HFFc6 (cell line): ENCODE measurements at places on chromosomes 16 and 17. TPM values are rescaled to one million over a fixed set of nuclear protein-coding genes. Genes with fewer than 3 reads are reported as not detected.

DNA sequence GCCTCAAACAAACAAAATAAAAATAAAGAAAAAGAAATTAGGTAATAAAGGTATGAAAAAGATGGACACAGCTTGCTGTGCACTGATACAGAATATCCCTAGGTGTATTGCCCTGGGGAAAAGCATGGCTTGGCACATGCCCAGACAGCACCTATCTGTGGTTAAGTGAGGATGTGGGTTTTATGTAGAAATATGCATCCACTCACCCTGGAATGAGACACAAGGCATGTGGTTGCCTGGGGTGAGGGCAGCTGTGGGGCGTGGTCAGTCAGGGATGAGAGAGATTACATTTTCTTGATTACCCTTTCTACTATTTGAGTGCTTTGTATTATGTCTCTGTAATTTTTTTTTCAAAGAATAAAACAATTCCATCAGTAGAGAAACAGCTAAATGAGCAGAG lies 6.9 kb downstream of the PLLP start:
- peak; percentile 73 for DNase-seq
- peak overlapping the region; percentile 81 for H3K27ac ChIP-seq
- peak overlapping the region; percentile 73 for H3K4me3 ChIP-seq
- no peaks in the 10 kb centered on the region for H3K36me3 ChIP-seq

DNA sequence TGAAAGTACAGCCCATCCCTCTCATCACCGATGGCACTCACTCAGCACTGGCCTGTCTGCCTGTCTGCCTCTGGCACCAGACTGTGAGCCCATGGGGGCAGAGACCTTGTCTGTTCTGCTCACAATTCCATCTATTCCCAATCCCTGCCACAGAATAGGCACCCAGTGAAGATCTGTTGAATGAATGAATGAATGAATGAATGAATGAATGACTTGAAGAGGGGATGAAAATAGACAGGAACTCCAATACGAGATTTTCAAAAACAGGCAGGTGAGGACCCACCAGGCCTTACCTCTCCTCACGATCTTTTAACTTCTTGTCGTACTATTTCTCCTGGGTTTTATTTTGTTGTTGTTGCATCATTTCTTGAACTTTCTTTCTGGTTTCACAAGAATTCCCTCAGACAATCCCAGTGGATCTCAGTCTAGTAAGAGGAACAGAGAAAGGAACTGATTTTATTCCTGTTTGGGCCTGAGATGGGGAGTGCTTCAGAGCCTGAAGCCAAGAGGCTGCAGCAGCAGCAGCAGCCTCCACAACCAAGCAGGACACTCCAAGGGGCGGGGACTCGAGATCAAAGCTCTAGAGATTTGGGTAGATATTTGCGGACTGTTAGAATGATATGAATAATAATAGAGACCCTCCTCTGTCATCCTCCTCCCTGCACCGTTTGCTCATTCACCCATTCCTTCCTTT lies 17.7 kb downstream of the KRT9 start:
- H3K4me1 ChIP-seq, result peaks cover 36% of the 10 kb centered on the region
- H3K27me3 ChIP-seq, result peaks cover 18% of the 10 kb centered on the region
- no peak overlapping the region for H3K4me3 ChIP-seq
- H3K27ac ChIP-seq, result no peak overlapping the region
- no peak for DNase-seq

GRCh38 chr17:73500414-73500999 lies 143.7 kb downstream of the SDK2 start:
- H3K27me3 ChIP-seq, result no peaks in the 10 kb centered on the region; the same call in none of the 2 replicates
- no peak overlapping the region for H3K4me3 ChIP-seq
- no peaks in the 10 kb centered on the region for H3K4me1 ChIP-seq

GRCh38 chr17:74198694-74199093 lies 4.8 kb upstream of the RPL38 start:
- no peak overlapping the region for H3K4me3 ChIP-seq
- H3K27me3 ChIP-seq, result peaks cover 49% of the 10 kb centered on the region
- H3K27ac ChIP-seq, result no peak overlapping the region
- peaks cover 4% of the 10 kb centered on the region for H3K36me3 ChIP-seq
- peaks cover 10% of the 10 kb centered on the region for H3K4me1 ChIP-seq

GRCh38 chr17:75588596-75589011 lies 1.0 kb downstream of the MYO15B start:
- no peak for DNase-seq
- no peaks in the 10 kb centered on the region for H3K4me1 ChIP-seq
- no peak overlapping the region for H3K27ac ChIP-seq
- H3K36me3 ChIP-seq, result no peaks in the 10 kb centered on the region
- H3K27me3 ChIP-seq, result peaks cover 39% of the 10 kb centered on the region

DNA sequence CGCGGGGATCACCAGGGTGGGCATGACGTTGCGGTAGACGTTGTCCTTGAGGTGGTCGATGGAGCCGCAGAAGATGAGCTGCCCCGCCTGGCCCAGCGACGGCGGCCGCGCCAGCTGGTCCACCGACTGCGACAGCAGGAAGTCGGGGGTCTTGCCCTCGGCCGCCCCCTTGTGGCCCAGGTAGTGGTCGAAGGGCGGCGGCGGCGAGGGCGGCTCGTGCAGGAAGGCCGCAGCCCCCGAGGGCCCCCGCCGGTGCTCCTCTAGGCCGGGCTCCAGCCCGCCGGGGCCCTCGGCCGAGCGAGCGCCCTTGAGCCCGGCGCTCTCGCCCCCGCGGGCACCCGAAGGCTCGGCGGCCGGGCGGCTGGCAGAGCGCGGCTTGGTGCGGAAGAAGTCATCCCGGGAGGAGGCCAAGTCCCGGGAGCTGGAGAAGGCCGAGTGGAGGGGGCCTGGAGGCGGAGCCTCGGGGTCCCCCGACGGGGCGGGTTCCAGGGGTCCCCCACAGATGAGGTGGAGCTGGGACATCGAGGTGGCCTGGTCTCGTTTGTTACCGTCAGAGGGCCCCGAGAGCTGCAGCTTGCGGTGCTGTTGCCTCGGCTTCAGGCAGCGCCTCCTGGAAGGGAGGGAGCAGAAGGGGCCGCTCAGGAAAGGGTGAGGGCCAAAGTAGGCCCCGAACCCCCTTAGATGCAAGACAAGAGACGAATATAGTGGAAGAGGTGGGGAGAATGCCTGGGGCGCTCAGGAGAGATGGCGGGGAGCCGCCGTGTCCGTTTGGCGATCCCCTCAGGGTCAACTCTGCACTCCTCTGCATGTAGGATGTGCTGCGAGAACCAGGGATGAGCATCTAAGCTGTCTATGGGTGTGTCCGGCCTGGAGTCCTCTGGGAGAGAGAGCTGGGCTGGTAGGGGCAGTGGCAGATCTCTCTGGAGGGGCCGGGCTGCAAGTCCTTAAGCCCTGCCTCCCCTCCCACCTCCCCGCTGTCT lies 8.8 kb downstream of the FAM171A2 start:
- no peak for DNase-seq
- H3K27ac ChIP-seq, result no peak overlapping the region
- H3K4me1 ChIP-seq, result no peaks in the 10 kb centered on the region
- H3K4me3 ChIP-seq, result no peak overlapping the region

DNA sequence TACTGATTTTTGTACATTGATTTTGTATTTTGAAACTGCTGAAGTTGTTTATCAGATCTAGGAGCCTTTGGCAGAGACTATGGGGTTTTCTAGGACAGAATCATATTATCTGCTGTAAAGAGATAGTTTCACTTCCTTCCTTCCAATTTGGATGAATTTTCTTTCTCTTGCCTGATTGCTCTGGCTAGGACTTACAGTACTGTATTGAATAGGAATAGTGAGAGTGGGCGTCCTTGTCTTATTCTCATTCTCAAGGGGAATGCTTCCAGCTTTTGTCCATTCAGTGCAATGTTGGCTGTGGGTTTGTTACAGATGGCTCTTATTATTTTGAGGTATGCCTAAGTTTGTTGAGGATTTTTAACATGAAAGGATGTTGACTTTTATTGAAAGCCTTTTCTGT lies 290.1 kb downstream of the MAP2K4 start:
- no peak for DNase-seq
- H3K4me1 ChIP-seq, result peaks cover 4% of the 10 kb centered on the region
- no peak overlapping the region for H3K4me3 ChIP-seq

DNA sequence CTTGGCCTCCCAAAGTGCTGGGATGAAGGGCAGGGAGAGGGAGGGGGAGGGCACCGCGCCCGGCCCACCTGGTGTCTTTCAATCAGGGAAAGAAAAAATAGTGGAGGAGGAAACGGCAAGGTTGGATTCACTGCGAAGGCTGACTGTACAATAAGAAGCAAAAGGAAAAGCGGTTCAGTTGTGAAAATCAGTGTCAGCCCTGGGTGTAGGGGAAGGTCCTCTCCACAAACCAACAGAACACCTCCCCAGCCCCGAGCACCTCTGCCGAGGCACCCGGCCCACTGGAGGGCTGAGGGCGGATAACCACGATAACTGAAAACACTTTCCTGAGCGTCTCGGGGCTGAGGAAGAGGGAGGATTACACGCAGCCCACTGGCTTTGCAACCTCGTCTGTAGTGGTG lies 1.4 kb upstream of the SPG7 start:
- H3K4me3 ChIP-seq, result peak overlapping the region; percentile 99
- H3K36me3 ChIP-seq, result no peaks in the 10 kb centered on the region; the same call in 1 of the 2 replicates
- H3K27ac ChIP-seq, result peak overlapping the region; percentile 85

DNA sequence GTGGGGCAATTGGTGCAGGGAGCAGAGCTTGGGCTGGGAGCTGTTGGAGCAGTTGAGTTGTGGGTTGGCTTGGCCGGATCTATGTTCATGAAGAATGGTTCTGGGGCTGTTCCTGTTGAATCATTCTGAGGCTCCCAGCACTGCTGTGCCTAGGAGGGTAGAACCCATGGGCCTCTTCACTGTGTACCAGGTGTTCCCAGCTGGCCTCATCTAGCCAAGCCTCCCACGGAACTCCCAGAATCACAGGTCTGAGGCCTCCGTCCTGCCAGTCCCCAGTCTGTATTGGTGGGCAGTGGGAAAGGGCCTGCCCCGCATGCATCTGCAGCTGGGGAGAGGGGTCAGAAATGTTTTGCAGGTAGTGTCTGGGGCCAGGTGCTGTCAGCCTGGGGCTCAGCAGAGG lies 74.1 kb downstream of the MPRIP start:
- H3K4me3 ChIP-seq, result no peak overlapping the region
- no peaks in the 10 kb centered on the region for H3K27me3 ChIP-seq
- peaks cover 6% of the 10 kb centered on the region; the same call in 1 of the 2 replicates for H3K36me3 ChIP-seq
- no peak overlapping the region for H3K27ac ChIP-seq

GRCh38 chr16:57178793-57179212 lies 7.0 kb downstream of the PSME3IP1 start:
- H3K4me3 ChIP-seq, result no peak overlapping the region
- peak; percentile 31 for DNase-seq
- no peak overlapping the region for H3K27ac ChIP-seq
- H3K36me3 ChIP-seq, result peaks cover 2% of the 10 kb centered on the region; the same call in 1 of the 2 replicates
- H3K4me1 ChIP-seq, result peaks cover 30% of the 10 kb centered on the region

DNA sequence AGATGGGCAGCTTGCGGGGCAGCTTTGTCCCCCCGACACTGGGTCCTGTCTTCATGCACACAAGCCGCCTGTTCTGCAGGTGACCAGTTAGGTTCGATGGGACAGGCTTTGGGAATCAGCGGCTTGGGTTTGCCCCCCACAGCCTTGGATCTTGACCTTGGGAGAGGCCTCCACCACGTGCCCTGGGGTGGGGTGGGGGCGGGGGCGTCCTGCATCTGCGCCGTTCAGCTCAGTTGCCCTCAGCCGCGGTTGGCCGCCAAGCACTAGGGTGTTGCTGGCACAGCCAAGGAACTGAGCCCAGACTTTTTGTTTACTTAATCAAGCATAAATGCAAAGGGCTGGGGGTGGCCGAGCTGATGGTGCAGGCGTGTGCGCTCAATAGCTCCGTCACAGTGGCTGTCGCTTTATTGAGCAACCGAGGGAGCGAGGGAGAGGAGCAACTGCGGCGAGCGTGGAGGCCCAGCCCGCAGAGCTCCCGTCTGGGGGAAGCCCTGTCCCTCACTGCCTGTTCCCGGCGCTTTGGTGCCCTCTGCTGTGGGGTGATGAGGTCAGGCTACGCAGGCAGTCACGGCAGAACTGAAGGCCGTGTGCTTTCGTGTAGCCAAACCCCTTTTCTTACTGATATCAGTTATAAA lies 33.9 kb downstream of the JPH3 start:
- DNase-seq, result peak; percentile 77
- peaks cover 54% of the 10 kb centered on the region for H3K27me3 ChIP-seq
- peaks cover 11% of the 10 kb centered on the region; the same call in 1 of the 2 replicates for H3K4me1 ChIP-seq
- no peak overlapping the region for H3K27ac ChIP-seq

DNA sequence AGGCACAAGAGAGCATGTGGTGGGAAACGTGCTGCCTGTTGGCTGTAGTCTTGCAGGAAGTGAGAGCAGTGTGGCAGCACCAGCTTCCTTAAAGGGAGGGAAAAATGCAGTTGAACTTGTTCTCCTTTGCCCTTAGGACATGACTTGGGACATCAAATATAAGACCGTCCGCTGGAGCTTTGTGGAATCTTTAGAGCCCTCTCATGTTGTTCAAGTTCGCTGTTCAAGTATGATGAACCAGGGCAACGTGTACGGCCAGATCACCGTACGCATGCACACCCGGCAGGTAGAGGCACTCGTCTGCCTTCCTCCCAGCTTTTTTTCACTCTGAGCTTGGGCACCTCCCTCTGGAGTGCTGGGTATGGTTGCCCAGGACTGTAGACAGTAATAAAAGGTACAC lies 23.3 kb downstream of the GPR179 start:
- H3K4me3 ChIP-seq, result no peak overlapping the region
- H3K36me3 ChIP-seq, result peaks cover 21% of the 10 kb centered on the region
- peaks cover 20% of the 10 kb centered on the region for H3K4me1 ChIP-seq
- peaks cover 2% of the 10 kb centered on the region; the same call in 1 of the 2 replicates for H3K27me3 ChIP-seq
- no peak overlapping the region for H3K27ac ChIP-seq
- DNase-seq, result no peak

C16orf74 gene
- 14.4 to 21.0 TPM (median 15.8 TPM) in 3 replicates for total RNA-seq

KRT17 gene
- 1.5 and 2.9 TPM in 2 replicates for total RNA-seq

PRSS22 gene
- total RNA-seq, result not detected in 3 replicates

CA7 gene
- total RNA-seq, result not detected in 3 replicates

CBLN1 gene
- not detected in 3 replicates for total RNA-seq

GPRC5C gene
- total RNA-seq, result not detected in 3 replicates

ARHGAP27 gene
- total RNA-seq, result 1.8 to 3.5 TPM (median 1.9 TPM) in 3 replicates

SAT2 gene
- 42.8 to 45.0 TPM (median 43.1 TPM) in 3 replicates for total RNA-seq
